CD4-positive, alpha-beta T cell treated with Interleukin-17A for 4 hours (primary cell): ENCODE measurements at places on chromosomes 7 and 10.

- peak; percentile 52 for DNase-seq
These were observed 12.0 kb upstream of the MARVELD1 start for GRCh38 chr10:97701438-97702069.

GRCh38 chr7:81833401-81833800 lies 63.6 kb upstream of the HGF start:
- no peak for DNase-seq

GRCh38 chr7:30301751-30302150 lies 17.4 kb downstream of the ZNRF2 start:
- DNase-seq = no peak

- no peak for DNase-seq
These were observed 12.9 kb upstream of the GRID2IP start for GRCh38 chr7:6563936-6564770.
